ENCODE measurements at places on chromosomes 4 and X.

- DNase-seq: no peak
Measured at GRCh38 chr4:42357325-42357724, 40.0 kb upstream of the SHISA3 start.

DNA sequence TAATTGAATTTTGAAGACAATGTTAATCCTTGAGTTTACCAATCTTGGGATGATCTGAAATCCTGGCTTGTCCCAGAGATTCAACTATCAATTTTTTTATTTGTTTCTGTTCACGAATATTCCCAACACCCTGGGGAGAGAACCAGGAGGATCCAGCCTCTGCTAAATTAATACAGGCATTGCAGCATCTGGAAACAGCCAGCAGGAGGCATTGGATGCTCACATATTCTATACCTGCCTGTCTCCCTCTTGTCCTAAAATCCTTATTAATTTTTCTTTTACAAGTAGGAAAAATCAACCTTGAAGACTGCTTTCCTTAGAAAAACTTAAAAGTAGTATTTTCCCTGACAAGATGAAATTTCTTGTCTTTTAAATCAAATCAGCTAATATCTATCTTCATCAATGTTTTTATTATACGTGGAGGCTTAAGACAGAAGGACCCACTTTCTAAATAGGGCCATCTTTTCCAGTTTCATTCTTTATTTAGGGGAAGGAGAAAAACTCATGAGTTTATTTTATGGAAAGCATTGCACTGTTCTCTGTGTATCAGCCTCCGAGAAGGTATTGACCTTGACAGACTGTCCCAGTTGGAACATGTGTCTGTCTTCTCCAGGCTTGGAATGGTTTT is 102.4 kb downstream of the CLNK start:
- no peak for DNase-seq

DNA sequence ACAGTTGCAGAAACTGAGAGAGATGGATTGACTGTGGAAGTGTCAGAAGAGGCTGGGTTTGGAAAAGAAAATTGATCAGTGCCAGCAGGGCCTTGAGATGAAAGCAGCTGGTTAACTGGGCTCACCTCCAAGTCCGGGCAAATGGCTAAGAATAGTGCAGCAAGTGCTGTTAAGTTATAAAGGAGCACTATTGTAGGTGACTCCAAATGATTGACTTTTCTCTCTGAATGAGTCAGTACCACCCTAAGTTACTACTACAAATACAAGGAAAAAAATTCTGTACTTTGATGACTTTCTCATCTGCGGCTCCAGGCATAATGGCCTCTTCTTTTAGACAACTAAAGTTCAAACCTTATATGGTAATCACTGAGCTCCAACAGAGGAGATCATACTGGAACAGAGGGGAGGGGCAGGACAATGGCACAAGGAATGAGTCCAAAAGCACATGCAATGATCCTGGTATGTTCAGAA is 733.4 kb upstream of the INTU start:
- no peak for DNase-seq

DNA sequence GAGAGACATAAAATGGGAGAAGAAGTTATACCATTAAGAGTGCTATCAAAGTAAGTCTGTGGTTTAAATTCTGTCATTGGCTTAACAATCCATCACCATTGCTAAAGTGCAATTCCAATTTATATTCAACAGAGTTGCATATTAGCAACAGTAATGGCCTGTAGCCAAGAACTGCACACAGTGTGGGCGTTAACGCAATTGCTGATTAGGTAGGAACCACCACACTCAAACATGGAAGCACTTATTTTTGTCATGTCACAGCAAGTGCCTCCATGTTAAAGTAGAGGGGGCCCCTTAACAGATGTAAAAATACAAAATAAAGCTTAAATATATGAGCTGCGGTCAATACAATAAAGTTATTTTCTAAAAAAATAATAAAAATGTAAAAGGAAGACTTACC is 10.8 kb downstream of the LARP7 start:
- no peak for DNase-seq

DNA sequence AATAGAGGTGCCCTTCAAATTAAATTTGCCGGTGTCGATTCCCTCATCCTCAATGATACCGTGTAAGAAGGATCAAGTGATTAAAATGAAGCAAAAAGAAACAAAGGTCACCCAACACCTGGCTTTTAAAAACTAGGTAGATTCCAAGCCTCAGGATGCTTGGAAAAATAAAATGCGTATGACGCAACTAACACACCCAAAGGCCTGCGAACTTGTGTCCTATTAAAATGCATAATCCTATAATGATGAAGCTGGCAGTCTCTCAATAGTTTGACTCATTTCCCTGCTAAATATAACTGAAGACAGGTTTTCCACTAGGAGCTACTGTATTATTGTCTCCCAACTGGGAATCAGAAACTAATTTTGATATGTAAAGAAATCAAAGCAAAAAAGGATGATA is 263.2 kb downstream of the DHX15 start:
- no peak for DNase-seq

- DNase-seq: no peak
Measured at GRCh38 chr4:156999175-156999517, 27.5 kb upstream of the PDGFC start.

Data from esophagus muscularis mucosa (tissue), 4 donors.